Left hindlimb (tissue), 1 donor: ENCODE measurements at places on chromosomes 7 and 10.
A peak's percentile ranks its signal among the peaks of the same experiment; 100 is the strongest.

GRCh38 chr10:28179006-28179742 is 123.7 kb downstream of the MPP7 start:
- DNase-seq, result no peak

DNA sequence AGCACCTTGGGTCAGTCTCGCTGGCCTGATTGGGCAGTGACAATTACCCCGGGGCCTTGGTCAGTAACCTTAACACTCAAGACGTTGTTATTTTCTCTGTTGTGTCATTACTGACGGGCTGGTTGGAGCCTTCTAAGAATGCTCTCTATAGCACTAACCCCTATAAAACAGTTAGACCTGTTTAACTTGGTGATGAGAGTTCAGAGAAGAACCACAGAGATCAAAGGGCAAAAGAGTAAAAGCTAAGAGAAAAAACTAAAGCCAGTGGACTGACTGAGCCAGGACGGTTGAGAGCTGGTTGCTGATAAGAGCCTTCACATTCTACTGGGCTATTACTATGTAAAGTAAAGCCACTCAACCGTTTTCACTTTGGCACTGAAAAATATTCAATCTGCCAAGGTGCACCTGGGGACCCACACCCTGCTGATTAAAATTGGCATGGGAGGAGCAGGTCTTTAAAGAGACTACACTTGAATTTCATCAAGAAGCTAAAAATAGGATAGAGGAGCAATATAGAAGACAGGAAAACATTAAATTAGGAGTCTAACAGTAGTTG is 13.6 kb upstream of the ITGB1 start:
- no peak for DNase-seq

GRCh38 chr7:46459942-46460341 is 538.9 kb upstream of the IGFBP3 start:
- no peak for DNase-seq

DNA sequence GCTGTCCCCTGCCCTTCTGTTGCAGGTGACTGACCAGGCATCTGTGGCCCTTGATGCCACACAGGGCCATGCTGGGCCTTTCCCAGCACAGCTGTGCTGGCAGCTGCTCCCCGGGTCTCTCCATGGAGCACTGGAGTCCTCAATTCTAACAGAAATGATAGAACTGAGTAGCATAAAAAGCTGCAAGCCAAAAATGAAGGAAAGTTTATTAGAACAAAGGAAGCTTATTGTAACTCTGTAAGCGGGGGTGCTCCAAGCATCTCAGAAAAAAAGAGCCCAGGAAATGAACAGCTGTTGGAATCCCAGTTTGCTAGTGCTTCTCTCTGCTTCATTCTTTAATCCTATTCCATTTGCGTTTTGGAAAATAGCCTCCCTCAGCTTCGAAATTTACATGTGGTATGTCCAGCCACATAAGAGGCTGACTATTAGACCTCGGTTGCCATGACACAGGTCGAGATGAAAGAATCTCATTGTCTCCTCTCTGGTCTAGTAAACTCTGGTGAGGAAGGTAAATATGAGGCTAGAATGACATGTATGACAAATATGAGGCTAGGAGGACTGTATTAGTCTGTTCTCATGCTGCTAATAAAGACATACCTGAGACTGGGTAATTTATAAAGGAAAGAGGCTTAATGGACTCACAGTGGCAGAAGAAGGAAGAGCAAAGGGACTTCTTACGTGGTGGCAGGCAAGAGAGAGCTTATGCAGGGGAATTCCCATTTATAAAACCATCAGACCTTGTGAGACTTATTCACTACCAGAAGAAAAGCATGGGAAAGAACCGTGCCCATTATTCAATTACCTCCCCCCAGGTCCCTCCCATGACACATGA is 23.7 kb downstream of the EPDR1 start:
- peak; percentile 50 for DNase-seq

- DNase-seq, result no peak
These were observed 41.9 kb downstream of the HECTD2 start for GRCh38 chr10:91452063-91452462.
